ENCODE measurements at places on chromosomes 1 and 21.

DNA sequence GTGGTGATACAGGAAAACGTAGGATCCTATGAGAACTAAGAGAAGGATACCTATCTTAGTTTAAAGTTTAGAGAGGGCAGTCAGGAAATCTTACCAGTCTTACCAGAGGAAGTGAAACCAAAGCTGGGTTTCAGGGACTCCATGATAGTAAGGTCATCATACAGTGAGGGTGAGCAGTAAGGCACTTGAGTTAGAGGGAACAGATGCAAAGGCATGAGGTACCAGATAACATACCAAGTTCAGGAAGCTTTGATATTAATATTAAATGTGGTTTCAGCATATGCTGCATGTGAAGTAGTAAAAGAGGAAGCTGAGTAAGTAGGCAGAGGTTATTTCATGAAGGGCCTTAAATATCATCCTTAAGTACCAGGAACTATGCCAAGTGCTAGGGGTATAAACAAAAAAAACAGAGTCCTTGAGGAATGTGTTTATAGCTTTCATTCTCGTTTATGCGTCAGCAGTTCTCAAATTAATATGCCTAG is 16.9 kb downstream of the ATG4C start:
- DNase-seq: peak; percentile 28

DNA sequence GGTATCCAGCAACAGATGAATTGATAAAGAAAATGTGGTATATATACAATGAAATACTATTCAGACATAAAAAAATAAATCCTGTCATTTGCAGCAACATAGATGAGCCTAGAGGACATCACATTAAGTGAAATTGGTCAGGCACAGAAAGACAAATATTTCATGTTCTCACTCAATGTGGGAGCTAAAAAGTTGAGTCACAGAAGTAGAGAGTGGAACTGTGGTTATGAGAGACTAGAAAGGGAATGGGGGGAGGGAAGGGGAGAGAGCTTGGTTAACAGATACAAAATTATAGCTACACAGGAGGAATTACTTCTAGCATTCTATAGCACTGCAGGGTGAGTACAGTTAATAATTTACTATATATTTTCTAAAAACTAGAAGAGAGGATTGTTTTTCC is 37.1 kb upstream of the SERPINC1 start:
- peak; percentile 31 for DNase-seq

GRCh38 chr1:208183977-208184911 is 59.9 kb downstream of the PLXNA2 start:
- no peak for DNase-seq

DNA sequence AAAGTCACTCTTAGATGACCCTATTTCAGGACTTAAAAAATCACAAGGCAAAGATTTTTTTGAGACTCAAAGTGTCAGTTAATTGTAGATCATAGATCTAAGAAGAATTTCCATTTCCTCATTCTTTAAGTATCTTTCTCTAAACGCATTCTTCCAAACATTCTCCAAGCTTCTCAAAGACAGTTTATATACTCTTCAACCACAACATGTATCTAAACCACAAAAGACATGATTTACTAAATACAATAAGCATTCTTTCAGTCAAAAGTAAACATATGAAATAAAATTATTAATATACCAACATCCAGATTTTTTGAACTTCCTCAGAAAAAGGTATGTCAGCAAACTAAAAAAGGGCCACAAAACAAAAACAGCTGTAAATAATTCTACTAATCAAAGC is 24.4 kb downstream of the RC3H1 start:
- no peak for DNase-seq

GRCh38 chr1:240486611-240487010 is 125.3 kb downstream of the GREM2 start:
- no peak for DNase-seq

- no peak for DNase-seq
These were observed 181.2 kb downstream of the DPYD start for GRCh38 chr1:97739596-97740103.

DNA sequence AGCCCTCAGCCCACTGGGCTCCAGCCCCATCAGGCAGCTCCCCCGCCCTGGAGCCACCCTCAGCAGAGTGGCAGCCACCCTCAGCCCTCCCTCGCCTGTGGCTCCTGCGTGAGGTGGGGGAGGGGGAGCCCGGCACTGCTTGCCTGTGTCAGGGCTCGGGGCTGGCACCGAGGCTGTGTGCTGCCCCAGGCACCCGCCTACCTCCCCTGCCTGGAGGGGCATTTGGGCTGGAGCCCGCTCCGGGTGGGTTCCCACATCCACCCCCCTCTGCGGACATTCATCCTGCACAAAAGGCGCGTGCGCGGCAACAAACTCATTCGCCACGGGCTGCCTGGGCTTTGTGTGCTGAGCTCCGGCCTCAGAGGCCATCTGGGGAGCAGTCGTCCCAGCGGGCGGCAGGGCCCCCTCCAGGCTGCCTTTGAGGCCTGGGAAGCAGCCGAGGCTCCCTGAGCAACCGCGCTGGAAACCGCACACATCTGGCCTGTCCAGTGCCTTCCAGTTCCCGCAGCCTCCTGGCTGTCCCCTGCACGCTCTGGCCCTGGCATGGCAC is 12.6 kb upstream of the TNFRSF14 start:
- no peak for DNase-seq

GRCh38 chr1:63757334-63757733 is 16.5 kb upstream of the ROR1 start:
- no peak for DNase-seq

DNA sequence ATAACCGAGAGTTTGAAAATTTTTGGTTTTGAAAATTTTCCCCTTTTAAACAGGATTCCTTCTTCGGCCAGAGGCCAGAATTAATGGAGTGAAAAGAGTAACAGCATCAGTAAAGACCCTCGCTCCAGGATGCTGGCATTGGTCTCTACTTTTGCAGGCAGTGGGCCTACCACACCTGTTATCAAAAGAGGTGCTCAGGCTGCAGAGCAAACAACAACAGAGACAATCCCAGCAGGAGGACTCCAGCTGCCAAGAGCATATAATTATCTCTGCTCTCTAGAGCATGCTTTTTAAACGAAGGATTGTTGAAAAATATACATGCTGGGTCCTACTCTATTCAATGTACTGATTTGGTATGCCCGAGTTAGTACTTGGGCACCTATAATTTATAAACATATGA is 1048.5 kb downstream of the PLA2G4A start:
- DNase-seq: no peak

GRCh38 chr1:65756616-65757015 is 36.1 kb upstream of the PDE4B start:
- DNase-seq: no peak

GRCh38 chr1:78058670-78059069 is 12.9 kb downstream of the GIPC2 start:
- no peak for DNase-seq

DNA sequence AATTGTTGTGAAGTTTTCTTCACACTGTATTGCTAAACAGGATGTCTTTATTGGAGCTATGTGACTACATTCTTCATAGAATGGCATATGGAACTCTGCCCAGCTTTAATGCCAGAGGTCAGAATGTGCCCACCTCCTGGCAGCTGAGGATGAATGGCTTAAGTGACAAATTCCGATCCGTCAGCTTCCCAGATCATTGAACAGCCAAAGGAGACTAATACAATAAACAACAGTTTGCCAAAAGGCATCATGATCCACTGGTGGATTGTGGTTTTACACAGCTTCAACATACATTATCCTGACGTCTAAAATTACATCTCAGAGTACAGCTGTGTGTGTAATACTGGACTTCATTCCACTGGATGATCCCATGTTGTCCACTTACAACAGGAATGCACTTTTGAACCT is 68.7 kb upstream of the C1orf105 start:
- no peak for DNase-seq

DNA sequence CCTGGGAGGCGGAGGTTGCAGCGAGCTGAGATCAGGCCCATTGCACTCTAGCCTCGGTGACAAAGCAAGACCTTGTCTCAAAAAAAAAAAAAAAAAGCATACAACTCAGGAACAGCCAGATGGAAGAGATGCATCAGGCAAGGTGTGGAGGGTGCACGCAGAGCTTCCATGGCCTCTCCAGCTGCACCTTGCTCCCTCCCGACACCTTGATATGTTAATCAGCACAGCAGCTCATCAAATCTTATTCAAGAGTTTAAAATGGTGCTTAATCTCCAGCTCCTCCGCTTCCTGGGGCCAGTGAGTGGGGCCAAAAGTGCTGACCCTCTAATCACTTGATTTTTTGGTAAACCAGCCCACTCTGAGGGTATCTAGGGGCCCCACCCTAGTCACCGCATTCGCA is 29.3 kb upstream of the FAM89A start:
- no peak for DNase-seq

GRCh38 chr1:58815069-58815685 is 31.3 kb upstream of the JUN start:
- DNase-seq: peak; percentile 69

DNA sequence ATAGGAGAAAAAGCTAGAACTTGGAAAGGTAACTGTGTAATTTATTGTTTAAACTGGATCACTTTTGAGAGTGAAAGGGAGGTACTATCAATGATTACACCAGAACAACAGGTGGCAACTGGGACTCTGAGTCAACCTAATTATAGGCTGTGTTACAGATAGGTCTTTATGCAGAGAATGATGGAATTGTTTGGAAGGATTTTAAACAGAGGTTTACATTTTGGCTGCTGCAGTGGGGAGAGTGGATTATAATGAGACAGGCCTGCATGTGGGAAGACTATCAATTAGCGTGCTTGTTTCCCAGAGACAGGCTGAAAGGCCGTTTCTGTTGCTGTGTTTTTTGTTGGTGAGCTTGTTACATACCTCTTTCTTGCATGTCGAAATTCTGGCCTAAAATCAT is 432.9 kb downstream of the PLA2G4A start:
- DNase-seq: no peak

- DNase-seq: no peak
These were observed 456.6 kb downstream of the RPS6KC1 start for GRCh38 chr1:213507472-213508223.

GRCh38 chr1:26529405-26529654 is 231 bp upstream of the RPS6KA1 start:
- DNase-seq: no peak

DNA sequence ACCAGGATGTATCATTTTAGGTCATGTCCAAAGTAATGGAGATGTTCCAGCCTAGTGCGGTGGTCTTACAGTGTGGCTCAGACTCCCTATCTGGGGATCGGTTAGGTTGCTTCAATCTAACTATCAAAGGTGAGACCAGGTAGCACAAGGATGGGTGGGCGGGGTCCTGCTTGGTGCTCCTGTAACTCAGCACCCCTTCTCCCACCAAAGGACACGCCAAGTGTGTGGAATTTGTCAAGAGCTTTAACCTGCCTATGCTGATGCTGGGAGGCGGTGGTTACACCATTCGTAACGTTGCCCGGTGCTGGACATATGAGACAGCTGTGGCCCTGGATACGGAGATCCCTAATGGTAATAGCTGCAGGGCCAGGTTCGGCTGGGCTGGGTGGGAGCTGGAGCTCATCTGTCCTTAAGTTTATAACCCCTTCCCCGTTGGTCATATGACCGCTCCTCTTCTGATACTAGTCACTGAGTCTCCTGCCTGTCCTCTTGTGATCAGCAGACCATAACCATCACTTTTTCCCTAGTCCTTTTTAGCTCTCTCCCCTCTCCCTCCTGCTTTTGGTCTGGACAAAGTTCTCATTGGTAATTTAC is 5.4 kb downstream of the MARCKSL1 start:
- no peak for DNase-seq

GRCh38 chr1:205122489-205122882 is 708 bp upstream of the RBBP5 start:
- DNase-seq: no peak

- no peak for DNase-seq
These were observed 211.7 kb upstream of the PTGFR start for GRCh38 chr1:78279051-78279450.

DNA sequence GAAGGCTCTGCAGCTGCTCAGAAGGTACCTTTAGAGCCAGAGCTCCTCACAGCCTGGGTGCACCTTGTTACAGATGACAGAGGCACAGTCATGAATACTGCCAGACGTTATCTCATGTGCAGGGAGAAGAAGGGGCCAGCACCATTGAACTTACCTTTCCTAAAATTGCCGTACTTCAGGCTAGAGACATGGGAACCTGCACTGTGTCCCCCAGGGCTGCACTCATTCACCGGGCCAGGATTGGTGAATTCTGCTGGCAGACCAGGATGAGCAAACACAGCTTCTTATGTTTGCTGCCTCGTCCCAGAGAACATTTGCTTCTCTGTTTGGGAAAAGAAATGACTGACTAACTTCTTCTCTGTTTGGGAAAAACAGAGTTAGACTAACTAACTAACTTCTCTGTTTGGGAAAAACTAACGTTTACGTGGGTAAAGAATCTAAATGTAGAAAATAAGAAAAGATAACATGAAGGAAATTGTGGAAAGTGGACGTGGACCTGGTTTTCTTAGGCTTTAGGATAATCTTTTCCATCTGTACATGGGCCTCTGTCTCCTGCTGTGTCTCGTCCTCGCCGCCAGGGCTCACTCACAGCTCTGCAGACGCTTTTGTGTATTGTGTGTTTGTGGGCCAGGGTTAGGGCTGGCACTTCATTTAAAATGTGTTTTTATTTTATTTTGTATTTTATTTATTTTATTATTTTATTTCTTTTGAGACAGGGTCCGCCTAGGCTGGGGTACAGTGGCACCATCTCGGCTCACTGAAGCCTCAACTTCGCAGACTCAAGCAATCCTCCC is 9.9 kb downstream of the OBSCN start:
- no peak for DNase-seq

DNA sequence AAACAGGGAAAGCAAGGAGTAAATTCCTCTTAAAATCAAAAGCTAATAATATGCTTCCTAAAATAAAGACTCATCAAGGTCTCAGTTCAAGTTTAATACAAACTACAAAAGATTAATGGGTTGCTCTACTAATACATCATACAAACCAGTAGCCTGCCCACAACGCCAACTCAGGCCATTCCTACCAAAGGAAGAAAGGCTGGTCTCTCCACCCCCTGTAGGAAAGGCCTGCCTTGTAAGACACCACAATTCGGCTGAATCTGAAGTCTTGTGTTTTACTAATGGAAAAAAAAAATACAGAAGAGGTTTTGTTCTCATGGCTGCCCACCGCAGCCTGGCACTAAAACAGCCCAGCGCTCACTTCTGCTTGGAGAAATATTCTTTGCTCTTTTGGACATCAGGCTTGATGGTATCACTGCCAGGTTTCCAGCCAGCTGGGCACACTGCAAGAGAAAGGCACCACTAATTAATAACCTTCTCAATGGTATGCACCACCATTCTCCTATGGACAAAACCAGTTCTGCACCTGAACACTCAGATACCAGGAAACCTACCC is 10.6 kb downstream of the PRDX1 start:
- DNase-seq: no peak

DNA sequence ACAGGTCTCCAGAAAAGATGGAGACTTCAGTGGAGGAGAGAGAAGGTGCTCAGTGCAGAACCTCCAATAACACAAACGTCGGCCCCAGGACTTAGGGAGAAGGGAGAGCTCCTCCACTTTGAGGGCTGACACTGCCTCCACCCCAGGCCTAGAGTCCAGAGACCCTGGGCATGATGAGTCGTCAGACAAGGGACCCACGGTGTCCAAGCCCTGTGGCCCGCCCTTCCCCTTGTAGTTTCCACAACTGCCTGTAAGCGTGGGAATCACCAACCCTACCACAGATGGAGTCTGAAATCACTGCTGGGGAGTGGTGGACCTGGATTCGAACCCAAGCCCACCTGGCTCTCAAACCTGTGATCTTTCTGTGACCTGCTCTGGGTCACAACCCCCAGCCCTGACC is 281.1 kb downstream of the NPHP4 start:
- DNase-seq: no peak

- no peak for DNase-seq
These were observed 104.9 kb downstream of the CRYAA start for GRCh38 chr21:43273708-43274021.
